ENCODE measurements at places on chromosomes 16 and 17. TPM values are rescaled to one million over a fixed set of nuclear protein-coding genes. Genes with fewer than 3 reads are reported as not detected.

DNA sequence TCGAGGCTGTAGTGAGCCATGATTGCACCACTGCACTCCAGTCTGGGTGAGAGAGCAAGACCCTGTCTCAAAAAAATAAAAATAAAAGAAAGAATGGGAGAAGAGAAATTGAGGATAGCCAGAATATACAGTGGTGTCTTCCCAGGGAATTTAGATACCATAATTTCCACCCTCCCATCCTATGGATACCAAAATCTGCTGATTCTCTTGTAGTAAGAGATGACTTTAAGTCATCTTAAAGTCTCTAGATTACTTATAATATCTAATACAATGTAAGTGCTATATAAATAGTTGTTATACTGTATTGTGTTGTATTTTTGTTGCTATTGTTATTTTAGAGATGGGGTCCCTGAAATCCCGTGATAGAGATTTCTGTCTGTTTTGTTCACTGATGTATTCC, 1.5 kb upstream of the ERAL1 start:
- no peak for DNase-seq

GRCh38 chr16:72957303-72958277, 90.3 kb downstream of the ZFHX3 start:
- no peak for DNase-seq

- DNase-seq: no peak
These were observed 2.2 kb upstream of the PELP1 start for GRCh38 chr17:4706121-4706520.

GRCh38 chr16:57999971-58000705, at the start of gene ZNF319:
Gene ZNF319, minus strand, starts transcription at chr16:58000672. Its CDS starts 2,407 bp downstream, at chr16:57998265.
- DNase-seq: no peak

- DNase-seq: no peak
These were observed 206.8 kb downstream of the PHKB start for GRCh38 chr16:47667956-47668355.

DNA sequence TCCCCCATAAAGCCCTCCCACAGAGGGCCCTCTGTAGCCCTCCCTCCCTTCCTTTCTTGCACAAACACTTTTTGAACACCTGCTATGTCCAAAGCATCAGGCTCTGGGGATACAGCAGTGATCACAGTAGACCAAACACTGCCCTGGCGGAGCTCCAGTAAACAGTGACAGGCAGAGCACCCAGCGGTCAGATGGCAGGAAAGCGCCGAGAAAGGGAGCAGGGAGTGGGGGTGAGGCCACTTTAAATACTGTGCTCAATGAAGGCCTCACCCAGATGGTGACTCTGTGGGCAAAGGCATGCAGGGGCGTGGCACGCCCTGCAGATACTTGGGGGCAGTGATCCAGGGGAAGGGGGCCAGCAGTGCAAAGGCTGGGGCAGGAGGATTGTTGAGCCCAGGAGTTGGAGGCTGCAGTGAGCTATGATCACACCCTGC, 7.6 kb downstream of the PRR29 start:
- no peak for DNase-seq

DNA sequence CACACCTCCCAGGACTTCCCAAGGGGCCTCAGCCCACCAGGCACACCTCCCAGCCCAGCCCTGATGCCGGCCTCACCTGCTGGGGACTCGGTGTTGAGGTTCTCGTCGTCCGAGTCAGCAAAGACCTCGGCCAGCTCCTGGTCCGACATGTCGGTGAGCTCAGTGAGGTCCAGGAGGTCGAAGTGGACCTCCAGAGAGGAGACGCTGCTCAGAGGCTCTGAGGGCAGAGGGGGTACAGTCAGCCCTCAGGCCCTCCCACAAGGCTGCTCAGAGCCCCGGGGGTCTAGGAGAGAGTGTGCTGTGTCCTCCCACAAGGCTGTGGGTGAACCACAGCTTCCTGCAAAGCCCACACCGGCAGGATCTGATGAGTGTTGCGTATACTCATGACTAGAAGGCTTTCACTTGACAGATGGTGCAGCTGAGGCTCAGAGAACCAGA, 10.5 kb downstream of the DBNDD1 start:
- DNase-seq: no peak

GRCh38 chr16:55948230-55948629, 73.1 kb upstream of the CES5A start:
- DNase-seq: no peak

DNA sequence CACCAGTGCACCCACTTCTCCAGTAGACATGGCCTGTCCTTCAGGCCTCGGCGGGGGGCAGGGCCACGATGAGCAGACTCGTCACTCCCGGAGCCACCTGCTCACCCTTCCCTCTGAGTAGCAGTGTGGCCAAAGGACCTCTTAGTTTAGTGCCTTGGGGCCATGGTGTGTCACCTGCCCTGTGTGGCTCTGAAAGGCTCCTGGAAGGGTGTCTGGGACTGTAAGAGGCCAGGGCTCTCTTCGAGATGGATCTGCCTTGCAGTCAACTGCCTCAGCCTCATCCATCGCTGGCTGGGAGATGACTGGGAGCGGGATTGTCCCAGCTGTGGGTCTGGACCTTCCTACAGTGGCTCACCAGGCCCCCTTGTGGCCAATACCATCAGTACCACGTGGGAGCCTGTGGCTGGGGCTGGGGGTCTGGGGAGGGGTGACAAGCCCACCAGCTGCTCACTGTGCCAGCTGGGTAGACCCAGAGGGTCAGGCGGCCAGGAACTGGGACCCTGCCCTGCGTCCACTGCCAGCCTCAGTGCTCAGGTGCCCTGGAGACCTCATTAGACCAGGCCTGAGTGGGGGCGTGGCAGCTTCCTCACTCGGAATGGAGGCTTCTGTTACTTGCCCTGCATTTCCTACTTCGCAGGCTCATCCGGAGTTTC, 133.4 kb downstream of the OR1D5 start:
- DNase-seq: no peak

DNA sequence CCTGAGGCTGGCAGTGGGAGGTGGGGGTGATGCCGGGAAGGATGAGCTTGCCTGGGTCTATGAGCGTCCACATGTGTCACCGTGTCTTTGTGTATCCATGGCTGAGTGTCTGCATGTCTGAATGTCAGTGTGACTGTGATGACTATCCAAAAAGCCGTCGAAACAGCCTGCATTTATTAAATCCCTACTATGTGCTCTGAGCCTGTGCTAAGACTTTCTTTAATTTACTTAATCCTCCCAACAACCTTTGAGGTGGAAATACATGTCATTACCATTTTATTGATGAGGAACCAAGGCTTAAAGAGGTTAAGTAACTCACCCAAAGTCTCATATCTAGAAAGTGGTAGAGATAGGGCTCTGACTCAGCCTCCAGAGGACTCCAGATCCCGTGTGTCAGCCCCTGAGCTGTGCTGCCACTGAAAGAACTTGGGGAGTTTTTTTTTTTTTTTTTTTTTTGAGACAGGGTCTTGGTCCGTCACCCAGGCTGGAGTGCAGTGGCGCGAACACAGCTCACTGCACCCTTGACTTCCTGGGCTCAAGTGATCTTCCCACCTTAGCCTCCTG, 20.0 kb downstream of the ARHGAP23 start:
- DNase-seq: no peak

GRCh38 chr17:74096456-74096855, 107.0 kb upstream of the RPL38 start:
- DNase-seq: no peak

- no peak for DNase-seq
These were observed 1.3 kb downstream of the TUBB3 start for GRCh38 chr16:89924297-89924924.

GRCh38 chr16:4780235-4780634, 7.9 kb downstream of the SEPTIN12 start:
- no peak for DNase-seq

The SPNS3 gene
- not detected for total RNA-seq

The PABPN1L gene
- not detected for total RNA-seq

The DCAF7 gene
- 29.6 TPM for total RNA-seq

All from breast epithelium (tissue), 4 donors.